ENCODE measurements at places on chromosomes 7 and 10. TPM values are rescaled to one million over a fixed set of nuclear protein-coding genes. Genes with fewer than 3 reads are reported as not detected.

GRCh38 chr7:106423111-106423510 is 138.3 kb upstream of the NAMPT start:
- no peak overlapping the region for H3K27ac ChIP-seq
- H3K4me1 ChIP-seq = peaks cover 5% of the 10 kb centered on the region
- H3K36me3 ChIP-seq = no peaks in the 10 kb centered on the region

- H3K27me3 ChIP-seq = no peaks in the 10 kb centered on the region
- H3K4me1 ChIP-seq = no peaks in the 10 kb centered on the region
- no peak overlapping the region for H3K4me3 ChIP-seq
Measured at GRCh38 chr7:112331492-112331891, 118.8 kb upstream of the IFRD1 start.

- H3K36me3 ChIP-seq = no peaks in the 10 kb centered on the region
- H3K27ac ChIP-seq = no peak overlapping the region
- DNase-seq = no peak
- no peaks in the 10 kb centered on the region for H3K27me3 ChIP-seq
- no peaks in the 10 kb centered on the region for H3K4me1 ChIP-seq
Measured at GRCh38 chr7:119988401-119988800, 284.6 kb upstream of the KCND2 start.

- H3K4me3 ChIP-seq = no peak overlapping the region
- no peaks in the 10 kb centered on the region for H3K36me3 ChIP-seq
- H3K27ac ChIP-seq = no peak overlapping the region
- no peaks in the 10 kb centered on the region for H3K4me1 ChIP-seq
- H3K27me3 ChIP-seq = no peaks in the 10 kb centered on the region
Measured at GRCh38 chr10:59668096-59668495, 41.6 kb downstream of the SLC16A9 start.

GRCh38 chr7:42237811-42238541 is 967 bp upstream of the GLI3 start:
- no peaks in the 10 kb centered on the region for H3K36me3 ChIP-seq
- H3K4me1 ChIP-seq = peaks cover 3% of the 10 kb centered on the region
- H3K27ac ChIP-seq = peak overlapping the region; percentile 87
- DNase-seq = peak; percentile 53
- peak overlapping the region; percentile 66 for H3K4me3 ChIP-seq

DNA sequence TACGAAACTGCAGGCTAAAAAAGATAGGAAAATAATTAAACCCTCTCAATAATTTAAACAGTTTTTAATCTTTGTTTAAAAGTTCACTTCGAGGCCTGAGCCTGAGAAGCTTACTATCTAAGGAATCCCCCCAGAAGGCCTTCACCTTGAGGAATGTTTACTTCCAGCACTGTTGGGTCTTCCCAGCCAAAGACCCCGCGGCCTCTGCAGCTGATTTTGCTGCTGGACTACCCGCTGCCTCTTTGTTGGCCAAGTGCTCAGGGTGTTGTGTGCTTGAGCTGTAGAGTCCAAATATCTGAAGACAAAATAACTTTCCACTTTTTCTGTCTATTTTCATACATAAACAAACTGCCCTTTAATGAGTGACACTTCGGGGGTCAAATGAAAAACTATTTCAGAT is 292.7 kb downstream of the GLRX3 start:
- no peak overlapping the region for H3K27ac ChIP-seq
- H3K4me3 ChIP-seq = no peak overlapping the region
- no peaks in the 10 kb centered on the region for H3K36me3 ChIP-seq
- H3K4me1 ChIP-seq = no peaks in the 10 kb centered on the region
- no peak for DNase-seq
- no peaks in the 10 kb centered on the region for H3K27me3 ChIP-seq

DNA sequence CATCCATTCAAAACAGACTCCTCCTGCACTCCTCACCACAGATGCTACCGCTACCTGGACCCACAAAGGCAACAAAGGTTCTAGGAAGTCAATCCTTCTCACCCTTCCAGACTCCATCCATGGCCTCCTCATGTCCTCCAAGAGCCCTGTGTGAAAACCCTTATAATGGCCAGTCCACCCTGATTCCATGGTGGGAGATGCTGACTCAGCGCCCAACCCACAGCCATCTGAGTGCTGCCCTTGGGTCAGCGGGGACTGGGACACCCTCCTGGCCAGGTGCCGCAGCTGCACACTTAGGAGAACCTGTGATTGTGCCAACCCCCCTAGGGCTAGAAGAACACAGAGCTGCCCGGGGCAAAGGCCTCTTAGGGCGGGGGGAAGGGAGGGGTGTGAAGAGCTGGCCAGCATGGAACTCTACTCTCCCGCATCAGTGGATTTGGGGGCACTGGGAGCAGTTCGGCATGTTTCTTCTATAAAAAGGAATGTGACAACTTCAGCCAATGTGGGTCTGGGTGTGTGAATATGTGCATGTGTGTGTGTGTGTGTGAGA is 25.4 kb downstream of the TMEM273 start:
- H3K4me3 ChIP-seq = no peak overlapping the region
- DNase-seq = no peak
- no peaks in the 10 kb centered on the region for H3K27me3 ChIP-seq
- H3K4me1 ChIP-seq = no peaks in the 10 kb centered on the region

The BTBD16 gene
- total RNA-seq = not detected

The COL1A2 gene
- 805 TPM for total RNA-seq
